SIG-M5 (cell line): ENCODE measurements at places on chromosomes 16 and 17.
A peak's percentile ranks its signal among the peaks of the same experiment; 100 is the strongest.

GRCh38 chr16:53646506-53646905 lies 57.2 kb downstream of the RPGRIP1L start:
- no peak for DNase-seq

DNA sequence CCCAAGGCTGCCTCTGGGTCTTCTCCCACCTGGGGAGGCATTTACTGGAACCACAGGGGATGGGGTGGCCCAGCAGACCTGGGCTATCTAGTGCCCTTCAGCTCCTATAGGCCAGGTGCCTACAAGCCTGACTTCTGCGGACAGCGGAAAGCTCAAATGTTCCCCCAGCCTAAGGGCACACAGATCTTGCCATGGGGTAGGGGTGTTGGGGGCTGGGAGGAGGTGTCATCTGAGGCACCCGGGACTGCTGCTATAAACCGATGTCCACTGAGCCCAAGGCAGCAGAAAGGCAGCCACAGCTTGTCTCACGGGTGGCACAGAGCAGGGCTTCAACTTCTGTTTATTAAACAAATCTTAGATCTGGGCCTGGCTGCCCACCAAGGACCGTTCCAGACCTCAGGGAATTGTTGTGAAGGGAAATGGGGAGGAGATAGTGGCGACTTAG lies 3.6 kb downstream of the MYO1C start:
- no peak for DNase-seq

DNA sequence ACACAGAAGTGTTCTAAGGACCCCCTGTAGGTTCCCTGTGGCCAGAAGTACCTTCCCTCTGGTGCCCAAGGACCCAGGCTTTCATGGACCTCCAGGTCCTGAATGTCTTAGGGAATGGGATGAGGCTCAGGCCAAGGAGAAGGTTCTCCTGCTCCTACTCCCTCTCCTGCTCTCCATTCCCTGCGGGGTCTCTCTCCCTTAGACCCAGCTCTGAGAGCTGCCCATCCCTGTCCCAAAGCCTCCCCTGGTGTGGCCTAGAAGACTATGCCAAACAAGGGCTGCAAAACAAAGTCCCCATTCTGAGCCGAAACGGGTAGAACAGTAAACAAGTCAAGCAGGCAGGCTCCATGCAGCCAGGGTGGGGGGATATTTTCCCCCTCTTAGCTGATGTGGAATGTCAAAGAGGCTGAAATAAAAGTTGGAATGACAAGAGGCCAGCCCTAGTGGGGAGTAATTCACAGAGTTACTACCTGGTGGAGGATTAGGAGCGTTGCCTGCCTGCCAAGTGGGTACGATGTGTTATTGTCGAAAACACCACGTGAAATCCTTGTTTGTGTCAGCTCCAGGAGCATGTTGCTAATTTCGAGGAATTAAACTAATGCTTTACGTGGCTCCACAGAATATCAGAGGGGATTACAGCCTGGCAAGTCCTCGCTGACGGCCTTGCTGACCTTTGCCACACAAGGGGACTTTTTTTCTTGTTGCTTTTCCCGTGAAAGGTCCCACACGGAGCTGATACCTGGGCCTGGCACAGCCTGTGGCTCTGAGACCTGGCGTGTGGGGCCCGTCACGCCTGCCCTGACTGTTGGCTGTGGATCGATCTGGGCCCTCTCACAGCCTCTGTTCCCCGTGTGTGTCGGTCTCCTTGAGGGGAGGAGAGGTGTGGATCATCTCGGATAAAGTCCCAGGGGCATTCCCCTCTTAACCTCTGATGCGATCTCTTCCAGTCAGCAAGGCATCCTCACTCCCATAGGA lies 2.9 kb downstream of the WFIKKN2 start:
- DNase-seq = no peak

GRCh38 chr17:82309656-82310570 lies 7.5 kb downstream of the CD7 start:
- DNase-seq = no peak

GRCh38 chr17:76529224-76530094 lies 8.1 kb downstream of the CYGB start:
- DNase-seq = no peak

DNA sequence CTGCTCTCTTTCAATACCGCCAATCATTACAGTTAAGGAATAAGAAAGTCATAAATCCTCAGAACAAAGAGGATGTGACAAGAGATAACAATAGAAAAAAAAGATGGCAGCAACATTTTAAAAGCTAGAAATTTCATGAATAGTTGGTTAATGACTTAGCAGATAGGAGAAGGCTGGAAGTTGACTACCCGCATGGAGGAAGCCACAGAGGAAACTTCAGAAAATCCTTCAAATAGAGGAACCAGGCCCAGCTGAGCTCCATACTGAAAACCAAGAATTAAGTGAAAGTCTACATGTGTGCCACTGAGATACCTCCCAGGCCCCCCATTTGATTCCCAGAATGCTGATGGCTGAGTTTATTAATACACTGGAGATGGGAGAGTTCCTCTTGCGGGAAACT lies 109.3 kb downstream of the GSG1L start:
- DNase-seq = no peak

GRCh38 chr17:49247944-49248343 lies 17.4 kb upstream of the PHOSPHO1 start:
- DNase-seq = no peak

DNA sequence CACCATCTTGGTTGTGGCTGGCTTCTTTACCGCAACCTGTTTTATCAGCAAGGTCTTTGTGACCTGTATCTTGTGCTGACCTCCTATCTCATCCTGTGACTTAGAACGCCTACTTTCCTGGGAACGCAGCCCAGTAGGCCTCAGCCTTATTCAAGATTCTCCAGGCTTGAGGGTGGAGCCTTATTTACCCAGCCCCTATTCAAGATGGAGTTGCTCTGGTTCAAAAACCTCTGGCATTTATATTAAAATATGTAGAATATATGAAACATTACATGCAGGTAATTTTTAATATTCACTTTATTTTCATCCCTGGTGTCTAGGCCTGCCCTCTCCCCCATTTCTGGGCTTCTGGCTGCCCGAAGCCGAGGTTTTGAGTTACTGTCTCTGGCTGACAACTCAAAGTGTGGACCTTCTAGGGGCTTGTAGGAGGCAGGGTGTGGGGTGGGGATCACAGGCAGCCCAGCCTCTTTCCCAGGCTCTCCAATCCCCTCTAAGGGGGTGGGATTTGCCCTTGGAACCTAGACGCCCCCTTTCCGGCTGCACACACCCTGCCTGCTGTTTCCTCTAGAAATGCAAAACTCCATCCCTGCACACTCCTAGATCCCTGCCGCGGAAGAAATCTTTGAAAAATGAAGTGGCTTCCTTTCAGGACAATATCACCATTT lies 152.0 kb downstream of the KCNJ12 start:
- no peak for DNase-seq

- no peak for DNase-seq
These were observed 21.5 kb upstream of the SPN start for GRCh38 chr16:29641561-29641960.

DNA sequence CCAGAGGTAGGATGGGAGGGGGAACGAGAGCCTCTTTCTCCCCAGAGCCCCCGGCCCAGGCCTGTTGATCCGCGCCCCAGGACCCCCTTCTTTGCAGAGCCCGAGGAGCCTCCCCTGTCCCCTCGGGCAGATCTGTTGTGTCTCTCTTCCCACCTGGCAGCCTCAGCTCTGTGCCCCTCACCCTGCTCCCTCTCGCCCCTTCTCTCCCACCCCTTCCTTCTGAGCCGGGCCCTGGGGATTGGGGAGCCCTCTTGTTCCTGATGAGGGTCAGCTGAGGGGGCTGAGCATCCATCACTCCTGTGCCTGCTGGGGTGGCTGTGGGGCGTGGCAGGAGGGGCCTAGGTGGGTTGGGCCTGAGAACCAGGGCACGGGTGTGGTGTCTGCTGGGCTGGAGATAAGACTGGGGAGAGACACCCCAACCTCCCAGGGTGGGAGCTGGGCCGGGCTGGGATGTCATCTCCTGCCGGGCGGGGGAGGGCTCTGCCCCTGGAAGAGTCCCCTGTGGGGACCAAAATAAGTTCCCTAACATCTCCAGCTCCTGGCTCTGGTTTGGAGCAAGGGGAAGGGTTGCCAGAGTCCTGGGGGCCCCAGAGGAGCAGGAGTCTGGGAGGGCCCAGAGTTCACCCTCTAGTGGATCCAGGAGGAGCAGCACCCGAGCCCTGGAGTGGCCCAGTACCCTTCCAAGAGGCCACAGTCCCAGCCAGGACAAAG lies 65.4 kb downstream of the MRC2 start:
- DNase-seq = no peak

DNA sequence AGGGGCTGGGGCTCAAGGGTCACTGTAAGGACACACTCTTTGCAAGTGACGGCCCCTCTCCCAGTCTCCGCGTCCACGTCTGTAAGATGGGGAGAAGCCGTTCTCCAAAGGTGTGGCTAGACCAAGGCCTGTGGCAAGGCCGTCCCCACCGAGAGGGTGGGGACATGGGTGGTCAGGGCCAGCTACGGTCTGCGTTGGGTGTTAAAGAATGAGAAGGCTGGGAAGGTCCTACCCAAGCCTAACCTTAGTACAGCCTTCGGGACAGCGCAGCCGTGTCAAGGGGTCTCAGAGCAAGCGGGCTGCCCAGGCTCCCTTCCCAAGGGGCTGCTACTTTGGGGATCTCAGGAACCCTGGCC lies 1.9 kb downstream of the C1QTNF8 start:
- DNase-seq = no peak

DNA sequence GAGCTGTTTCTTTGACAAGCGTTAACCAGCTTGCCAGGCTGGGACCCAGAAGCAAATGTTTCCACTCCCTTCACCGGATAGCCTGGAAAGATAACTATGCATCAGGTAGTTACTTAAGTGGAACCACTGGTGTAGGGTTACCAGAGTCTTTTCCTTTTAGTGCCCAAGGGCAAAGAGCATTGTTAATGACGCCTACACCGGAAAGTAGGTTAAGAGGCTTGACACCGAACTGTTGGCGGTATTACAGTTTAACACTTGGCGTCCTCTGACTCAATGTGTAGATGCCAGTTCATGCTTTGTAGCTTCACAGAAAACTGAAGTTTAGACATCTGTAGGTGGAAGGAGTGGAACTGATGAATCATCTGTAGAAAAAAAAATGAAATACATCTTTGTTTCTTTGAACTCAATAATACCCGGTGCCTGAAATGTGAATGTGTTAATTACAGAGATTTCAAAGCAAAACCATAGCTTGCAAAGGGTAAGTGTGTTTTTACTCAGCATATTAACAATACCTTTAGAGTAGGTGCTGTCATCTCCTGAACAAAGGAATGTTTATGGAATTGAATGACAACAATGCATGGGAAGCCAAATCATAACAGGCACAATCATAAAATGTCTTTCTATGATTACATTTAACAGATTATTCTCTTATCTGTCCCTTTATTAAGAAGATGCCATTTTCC lies 426.7 kb upstream of the SALL1 start:
- no peak for DNase-seq

DNA sequence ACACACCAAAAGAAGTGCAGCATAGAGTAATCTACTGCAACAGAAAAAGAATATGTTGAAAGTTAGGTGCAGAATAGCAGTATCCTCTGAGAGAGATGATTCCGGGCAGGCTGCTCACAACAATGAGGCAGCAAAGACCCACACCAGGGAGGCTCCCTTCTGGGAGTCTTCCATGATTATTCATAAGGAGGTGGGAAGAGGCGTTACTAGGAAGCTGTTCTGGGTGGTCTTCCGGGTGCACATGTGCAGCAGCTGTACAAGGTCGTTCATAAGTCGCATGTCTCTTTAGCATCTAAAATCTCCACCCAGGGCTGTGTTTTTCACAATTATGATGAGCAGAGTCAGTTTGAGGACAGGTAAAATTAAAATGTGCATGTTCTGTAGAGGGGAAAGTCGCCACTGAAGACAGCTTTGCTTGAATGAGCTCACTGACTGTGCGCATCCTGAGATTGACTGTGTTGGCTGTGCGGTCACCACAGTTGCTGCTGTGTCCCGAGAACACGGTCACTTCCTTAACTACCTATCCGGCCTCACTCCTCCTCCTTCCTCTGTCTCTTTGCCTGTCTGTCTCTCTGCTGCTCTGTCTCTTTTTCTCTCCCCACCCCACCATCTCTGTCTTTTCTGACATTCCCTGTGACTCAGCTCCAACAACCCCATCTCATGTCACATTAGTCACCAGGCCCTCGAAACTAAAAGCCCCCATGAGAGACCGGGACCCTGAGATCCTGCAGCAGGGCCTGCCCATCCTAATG lies 125.5 kb upstream of the HSBP1 start:
- DNase-seq = no peak

DNA sequence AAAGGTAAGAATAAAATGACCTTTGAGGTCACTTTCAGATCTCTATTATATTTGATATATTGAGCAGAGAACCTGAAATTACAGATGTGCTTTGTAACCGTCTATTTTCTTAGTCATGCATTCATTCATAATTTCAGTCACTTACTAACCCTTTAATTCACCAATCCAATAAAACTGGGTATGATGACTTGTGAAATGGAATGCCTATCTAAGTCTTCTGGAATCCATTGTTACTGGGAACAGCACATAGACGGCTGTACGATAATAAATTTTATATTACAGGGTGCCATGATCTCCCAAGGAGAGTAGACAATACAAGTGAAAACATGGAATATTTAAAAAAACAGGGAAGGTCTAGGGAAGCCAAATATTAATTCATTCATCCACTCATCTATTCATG lies 22.9 kb downstream of the CDH11 start:
- DNase-seq = no peak

GRCh38 chr17:79075861-79076406 lies 1.3 kb downstream of the ENGASE start:
- no peak for DNase-seq

DNA sequence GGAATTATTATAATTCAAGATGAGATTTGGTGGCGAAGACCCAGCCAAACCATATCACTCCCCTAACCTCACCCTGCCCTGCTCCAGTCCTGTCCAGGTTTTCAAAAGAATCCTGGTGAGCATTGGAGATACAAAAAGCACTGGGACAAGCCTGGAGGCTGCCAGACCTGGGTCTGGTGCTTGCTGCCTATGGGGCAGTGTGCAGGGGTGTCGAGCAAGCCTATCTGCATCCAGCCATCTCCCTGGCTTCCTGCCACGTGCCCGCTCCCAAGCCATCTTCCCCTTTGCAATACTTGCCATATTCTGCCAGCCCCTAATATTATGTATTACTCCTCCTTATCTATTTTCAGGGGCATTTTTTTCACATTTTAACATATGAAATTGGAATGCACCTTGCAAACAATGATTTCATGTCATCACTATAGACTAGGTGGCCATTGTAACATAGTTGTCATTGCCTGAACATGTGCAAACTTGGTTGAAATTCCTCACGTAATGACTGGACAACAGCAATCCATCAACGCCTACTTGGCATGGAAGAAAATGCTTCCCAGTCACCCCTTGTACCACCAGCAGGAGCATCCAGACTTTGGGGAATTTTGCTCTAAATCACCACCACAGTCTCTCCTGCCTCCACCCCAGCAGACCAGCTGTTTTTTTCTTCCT lies 8.1 kb upstream of the KDM8 start:
- DNase-seq = no peak

DNA sequence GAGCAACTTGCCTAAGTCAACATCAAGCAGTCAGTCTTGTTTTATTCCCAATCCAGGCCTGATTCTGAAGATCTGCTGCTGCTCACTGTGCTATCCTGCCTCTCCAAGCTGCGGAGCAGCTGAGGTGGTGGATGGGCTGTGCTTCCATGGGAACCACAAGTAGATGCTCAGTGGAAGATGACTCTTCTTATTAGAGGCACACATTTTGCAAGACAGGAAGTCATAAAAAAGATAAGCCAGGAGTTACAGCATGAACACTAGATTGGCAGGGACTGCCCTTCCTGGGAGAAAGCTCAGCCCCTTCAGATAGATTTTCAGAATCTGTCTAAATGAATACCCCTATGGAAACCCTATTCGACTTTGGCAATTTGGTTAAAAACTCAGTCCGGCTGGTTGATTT lies 143.1 kb downstream of the SHISA6 start:
- no peak for DNase-seq

GRCh38 chr17:44503147-44504029 lies at the start of gene GPATCH8:
GPATCH8 (minus strand) TSS chr17:44503406; CDS start chr17:44503370, 36 bp downstream.
- DNase-seq = peak; percentile 41

GRCh38 chr16:73527187-73527586 lies 479.3 kb upstream of the ZFHX3 start:
- DNase-seq = no peak
